Naive thymus-derived CD8-positive, alpha-beta T cell (primary cell): ENCODE measurements at places on chromosomes 3 and 15.

- DNase-seq, result no peak
Measured at GRCh38 chr15:78438619-78439285, 736 bp downstream of the IREB2 start.

DNA sequence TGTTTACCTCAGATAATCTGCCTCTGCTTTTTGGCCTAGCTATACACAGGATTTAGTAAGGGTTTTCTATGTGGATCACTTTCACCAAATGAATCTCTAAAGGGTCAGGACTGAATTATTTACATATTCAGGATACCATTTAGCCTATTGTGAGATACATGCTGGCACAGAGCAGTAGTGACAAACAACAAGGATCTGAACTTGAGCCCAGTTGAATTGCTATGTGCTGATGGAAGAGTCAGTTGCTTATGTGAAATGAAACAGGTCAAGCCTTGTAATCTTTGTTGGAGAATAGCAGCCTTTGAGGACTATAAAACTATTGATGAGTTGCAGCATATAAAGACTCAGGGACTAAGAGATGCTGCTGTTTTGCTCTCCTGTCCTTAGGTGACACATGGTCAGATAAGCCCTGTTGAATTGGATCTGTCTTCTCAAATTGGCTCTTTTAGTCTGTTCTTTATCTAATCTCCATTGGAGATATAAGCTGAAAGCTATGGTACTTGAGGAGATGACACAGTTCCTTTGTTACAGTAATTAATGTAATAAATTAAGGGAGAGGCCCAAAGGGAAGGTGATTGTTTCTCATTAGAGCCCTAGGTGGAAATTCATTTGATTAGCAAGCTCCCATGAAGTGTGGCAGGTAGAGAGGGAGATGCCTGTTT lies 30.4 kb downstream of the ZNF609 start:
- DNase-seq, result no peak

DNA sequence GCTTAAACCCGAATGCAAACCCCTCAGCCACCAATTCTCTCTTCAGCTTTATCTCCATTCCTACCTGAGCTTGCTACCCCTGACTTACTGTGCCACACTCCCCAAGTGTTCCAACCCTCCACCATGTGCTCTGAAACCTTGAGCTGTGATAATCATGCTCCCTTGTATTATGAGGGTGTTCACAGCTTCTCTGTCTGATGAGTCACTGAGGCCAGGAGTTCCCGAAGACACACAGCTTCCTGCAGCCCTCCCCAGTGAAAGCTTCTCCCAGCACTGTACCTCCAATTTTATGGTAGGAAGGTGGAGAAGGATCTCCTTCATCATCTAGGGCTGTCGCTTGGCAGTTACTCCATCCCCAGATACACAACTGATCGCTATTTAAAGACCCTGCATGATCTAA lies 24.9 kb downstream of the STAC start:
- no peak for DNase-seq

DNA sequence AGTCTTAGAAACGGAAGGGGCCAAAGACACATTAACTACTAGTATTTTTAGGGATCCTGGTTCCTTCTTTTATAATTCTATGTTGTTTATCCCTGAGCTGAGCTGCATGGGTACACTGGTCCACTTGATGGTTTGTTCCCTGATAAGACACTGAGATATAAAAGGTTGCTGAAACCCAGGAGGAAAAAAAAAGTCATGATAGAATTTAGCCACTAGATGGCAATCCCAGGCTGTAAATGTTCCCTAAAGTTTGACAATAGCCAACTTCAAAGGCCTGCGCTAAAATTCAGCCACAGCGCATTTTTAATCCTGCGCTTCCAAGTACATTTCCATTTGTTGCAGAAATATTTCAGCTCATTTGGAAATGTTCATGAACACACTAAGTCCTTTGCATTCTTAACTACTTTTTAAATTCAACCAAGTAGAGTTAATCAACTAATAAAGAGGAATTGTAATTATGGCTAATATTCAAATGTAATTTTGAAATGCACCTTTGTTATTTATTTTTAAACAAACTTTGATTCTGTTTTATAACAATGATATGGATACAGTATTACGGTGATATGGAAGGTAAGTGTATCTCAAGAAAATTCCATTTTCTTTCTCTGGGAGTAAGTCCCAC lies 249.3 kb upstream of the FEZF2 start:
- DNase-seq, result no peak

GRCh38 chr15:93987068-93987467 lies 244.3 kb upstream of the MCTP2 start:
- no peak for DNase-seq

DNA sequence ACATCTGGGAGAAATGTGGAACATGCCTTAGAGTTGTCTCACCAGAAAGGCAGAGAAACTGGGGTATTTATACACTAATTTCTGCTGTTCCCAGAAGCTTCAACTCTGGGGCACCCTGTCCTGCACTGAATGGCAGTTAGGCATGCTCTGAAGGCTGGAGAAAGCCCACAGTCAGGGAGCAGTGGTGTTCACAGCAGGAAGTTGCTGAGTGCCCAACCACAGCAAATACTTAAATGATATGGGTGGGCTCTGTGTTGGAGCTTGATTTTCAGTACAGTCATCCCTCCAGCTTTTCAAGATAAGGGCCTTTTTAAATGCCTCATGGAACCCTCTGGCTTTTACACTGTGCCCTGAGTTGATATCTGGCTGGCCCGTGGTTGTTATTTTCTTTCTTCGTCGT lies 38.7 kb upstream of the RASGRF1 start:
- DNase-seq, result no peak

DNA sequence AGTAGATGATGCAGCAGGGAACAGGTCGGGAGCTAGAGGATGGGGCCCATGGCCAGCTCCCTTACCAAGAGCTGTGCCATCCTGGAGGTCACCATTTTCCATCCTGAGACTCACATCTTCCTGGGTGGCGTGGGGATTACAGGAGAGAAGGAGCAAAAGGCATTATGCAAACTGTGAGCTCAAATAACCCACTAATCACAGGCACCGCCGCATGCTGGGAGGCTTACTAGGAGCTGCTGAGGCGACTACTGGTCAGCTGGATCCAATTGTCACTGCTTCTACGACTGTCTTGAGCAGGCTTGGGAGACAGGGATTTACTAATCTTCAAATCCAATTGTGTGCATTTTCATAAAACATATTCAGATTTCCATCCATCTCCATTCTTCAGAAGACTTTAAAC lies 12.5 kb upstream of the KBTBD12 start:
- DNase-seq, result no peak

GRCh38 chr3:67535006-67535405 lies 119.4 kb downstream of the SUCLG2 start:
- DNase-seq, result no peak

DNA sequence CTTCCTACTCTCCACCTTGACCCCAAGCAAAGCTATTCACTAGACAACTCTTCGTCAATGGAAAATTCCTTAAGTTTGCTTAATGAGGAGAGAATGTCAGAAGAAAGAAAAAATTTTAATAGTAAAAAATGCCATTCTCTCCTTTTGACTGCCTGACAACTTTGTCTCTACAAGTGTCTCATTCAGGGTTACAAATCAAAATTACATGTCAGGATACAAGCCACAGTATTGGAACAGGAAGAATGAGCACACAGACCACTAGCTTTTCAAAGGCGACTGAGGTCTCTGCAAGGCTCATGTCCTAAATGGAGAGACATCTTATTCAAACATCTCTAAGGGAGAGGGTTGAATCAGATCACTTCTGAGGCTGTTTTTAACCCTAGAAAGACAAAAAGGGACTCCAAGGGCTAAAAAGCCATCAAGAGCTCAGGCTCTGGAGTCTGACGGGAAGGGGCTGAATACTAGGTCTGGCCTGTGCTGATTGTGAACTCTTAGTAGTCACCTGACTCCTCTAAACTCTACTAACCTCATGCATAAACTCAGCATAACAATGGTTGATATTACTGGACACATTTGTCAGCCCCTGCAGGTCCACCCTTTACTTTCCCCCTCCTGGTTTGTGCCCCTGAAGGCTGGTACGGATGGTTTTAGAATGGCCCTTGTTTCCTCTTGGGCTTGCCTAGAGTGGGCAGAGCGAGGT lies 12.8 kb upstream of the MEIS2 start:
- no peak for DNase-seq

DNA sequence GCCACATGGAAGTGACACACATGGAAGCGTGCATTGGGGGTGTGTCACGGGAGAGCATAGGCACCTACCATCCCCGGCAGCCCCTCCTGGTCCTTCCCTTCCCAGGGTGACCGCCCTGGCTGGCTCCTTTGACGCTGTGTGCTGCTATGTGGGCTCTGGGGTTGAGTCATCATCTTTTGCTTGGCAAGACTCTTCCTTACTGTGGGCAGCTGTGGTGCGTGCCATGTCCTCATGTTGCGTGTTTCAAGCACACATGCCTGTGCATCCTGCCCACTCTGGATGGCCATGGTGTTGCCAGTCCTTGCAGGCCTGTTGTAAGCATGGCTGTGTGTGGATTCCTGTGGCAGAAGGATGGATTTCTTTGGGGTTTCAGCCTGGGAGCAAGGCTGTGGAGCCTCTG lies 14.0 kb downstream of the PLXNA1 start:
- DNase-seq, result no peak

- DNase-seq, result peak; percentile 85
Measured at GRCh38 chr3:46538803-46539442, 27.2 kb downstream of the LRRC2 start.

DNA sequence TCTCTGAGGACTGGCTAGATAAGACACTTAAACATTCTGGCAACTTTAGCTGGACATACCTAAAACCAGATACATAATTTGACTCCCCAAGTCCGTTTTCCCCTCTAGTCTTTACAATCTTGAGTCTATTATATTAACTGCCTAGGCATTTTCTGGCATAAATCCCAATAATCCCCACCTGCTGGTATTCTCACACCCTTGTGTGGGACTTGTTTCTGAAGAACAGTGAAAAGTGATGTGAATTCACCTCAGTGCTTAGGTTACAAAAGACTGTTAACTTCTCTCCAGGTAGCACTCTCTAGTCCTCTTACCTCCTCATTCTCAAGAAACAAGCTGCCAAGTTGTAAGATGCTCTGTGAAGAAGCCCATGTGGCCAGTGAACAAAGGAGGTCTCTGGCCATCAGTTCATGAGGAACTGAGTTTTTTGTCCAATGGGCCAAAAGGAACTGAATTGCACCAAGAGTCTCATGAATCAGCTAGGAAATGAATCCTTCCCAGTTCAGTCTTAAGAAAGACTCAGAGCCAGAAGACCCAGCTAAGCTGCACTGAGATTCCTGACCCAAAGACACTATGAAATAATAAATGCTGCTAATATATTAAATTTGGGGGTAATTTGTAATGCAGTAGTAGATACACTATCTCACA lies 4.1 kb downstream of the OSBPL11 start:
- no peak for DNase-seq

- DNase-seq, result no peak
Measured at GRCh38 chr3:46463868-46464241, 850 bp downstream of the LTF start.

DNA sequence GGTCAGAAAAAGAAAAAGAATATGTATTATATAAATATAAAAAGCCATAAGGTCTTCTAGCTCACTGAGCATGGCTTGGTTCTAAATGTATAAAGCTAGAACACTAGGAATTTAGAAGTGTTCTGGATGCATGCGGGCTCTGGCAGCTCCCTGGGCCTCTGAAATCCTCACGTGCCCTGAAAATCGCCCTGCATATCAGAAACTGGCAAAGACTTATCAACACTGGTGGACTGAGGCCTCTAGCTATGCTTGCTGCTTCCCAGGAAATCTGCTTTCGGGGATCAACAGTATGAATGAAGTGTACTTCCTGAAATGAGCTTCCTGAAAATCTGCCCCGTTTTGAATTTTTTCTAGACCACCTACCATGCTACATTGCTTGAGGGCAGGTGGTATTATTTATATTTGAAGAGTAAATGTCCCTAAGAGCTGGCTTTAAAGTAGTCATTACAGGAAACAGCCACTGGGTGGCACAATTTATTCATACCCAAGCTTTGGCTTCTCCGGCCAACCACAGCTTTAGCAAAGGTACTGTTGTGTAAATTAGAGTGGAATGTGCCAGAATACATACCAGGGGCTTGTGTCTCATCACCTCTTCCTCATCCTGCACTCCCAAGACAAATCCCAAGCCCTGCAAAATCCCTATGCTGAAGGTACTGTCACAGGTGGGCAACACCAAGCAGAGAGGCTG lies 17.7 kb downstream of the CRTAP start:
- no peak for DNase-seq

DNA sequence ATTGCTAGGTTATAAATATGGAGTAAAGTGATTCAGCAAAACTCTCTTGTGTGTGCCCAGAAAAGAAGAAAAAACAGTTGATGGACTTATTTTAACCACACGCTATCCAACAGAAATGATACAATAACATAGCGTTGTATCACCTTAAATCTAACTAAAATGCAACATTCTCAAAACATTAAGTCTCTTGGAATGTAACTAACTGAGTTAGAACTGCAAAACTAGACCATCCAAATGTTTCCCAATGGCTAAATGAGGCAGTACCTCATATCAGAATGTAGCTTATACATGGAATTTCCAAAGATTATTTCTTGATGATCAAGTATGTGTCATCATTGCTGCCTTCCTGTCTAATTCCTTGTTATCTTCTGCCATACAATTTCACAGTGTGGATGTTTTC lies 187.9 kb downstream of the CNTN3 start:
- no peak for DNase-seq

GRCh38 chr3:32626631-32627030 lies 56.0 kb upstream of the DYNC1LI1 start:
- DNase-seq, result no peak

DNA sequence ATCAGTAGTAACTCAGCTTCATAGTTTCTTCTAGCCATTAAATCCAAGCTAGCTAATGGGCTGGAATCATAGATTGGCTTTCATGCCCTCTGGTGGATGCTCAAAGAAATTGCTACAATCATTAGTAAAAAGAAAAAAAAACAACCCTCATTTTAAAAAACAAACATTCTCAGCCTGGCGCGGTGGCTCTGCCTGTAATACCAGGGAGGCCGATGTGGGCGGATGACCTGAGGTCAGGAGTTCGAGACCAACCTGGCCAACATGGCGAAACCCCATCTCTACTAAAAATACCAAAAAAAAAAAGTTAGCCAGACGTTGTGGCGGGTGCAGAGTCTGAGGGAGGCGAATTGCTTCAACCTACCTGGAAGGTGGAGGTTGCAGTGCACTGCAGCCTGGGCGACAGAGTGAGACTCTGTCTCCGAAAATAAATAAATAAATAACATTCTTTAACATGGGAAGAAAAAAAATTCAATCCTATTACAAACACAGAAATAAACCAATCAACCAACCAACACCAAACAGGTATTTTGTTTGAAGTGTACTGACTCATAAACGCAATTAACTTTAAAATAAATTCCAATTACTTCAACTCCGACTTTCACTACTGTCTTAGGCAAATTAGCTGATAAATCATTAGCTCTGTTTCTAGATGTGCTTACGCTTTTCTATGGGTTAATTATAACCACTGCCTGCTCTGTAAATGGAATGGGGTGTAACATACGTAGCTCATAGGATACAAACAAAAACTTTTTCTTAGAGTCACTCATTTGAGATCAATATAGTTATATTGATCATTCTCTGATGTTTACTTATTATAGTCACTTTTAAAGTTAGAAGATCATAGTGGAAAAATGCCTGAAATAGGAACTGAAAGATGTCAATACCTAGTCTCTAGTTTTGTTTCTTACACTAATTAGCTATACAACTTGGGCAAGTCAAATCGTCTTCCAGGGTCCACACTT lies 24.9 kb downstream of the TMEM207 start:
- peak; percentile 8 for DNase-seq

- DNase-seq, result no peak
Measured at GRCh38 chr15:33021806-33022389, 172.6 kb downstream of the FMN1 start.
